ENCODE measurements at places on chromosomes 6 and 20.

GRCh38 chr6:108133594-108134179 lies 32.1 kb upstream of the NR2E1 start:
- no peak for DNase-seq

- DNase-seq = no peak
These were observed 39.5 kb upstream of the HDGFL1 start for GRCh38 chr6:22529866-22530265.

- no peak for DNase-seq
These were observed 8.8 kb upstream of the VSX1 start for GRCh38 chr20:25090492-25091429.

- peak; percentile 45 for DNase-seq
These were observed 1.1 kb upstream of the PANK2 start for GRCh38 chr20:3887876-3888620.

GRCh38 chr6:11538052-11538818 lies 686 bp downstream of the TMEM170B start:
- peak; percentile 8 for DNase-seq

GRCh38 chr20:38246357-38247165 lies 14.0 kb downstream of the KIAA1755 start:
- no peak for DNase-seq

DNA sequence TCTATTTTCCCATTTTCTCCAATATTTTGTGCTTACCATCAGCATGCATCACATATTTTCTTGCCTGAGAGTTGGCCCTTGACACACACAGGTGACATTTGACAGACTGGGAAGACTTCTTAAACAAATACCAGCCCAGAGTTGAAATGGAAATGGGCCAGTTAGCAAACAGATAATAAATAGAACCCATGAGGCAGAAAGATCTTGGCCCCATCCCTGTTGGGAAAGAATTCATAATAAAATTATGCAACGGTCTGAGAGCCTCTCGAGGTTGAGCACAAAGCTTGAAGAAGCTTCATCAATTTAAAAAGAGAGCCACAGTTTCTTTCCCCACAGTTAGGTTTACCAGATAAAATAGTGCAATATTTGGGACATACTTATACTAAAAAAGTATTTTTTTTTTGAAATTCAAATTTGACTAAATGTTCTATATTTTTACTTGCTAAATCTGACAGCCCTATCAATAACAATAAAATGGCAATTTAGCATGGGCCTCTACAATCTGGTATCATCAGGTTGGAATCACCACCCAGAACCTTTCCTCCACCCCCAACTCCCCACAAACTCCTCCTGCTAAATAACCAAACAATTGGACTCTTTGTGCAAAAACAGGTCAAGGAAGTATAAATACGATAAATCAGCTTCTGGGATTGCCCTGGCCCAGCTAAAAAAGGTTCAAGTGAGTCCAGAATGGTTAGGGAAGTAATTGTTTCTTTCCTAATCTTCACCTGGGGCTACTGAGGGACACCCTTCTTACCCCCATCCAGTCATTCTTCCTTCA lies 129.8 kb downstream of the CD164 start:
- no peak for DNase-seq

- no peak for DNase-seq
These were observed 188.2 kb upstream of the SGK1 start for GRCh38 chr6:134506162-134506561.

DNA sequence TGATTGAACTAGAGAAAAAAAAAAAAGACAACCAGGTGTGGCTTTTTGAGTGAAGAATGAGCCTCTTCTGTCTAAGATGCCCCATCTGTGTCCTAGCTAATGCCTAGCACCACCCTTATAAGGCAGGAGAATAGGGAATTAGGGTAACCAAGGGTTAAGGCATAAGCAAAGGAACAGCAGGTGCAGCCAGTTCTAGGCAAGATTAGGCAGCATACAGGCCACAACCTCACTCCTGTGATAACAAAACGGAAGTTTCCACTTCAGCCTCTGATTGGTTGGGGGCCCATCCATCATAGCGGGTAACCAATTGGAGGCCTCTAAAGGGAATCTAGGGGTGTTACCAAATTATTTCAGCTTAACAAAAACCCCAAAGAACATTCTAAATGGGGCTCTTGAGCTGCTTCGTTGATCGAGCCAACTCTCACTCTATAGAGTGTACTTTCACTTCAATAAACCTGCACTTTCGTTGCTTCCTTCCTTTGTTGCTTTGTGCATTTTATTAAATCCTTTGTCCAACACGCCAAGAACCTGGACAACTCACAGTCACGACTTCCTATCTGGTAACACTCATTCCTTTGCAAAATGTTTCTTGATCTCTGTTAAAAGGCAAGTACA lies 61.9 kb upstream of the TAGAP start:
- peak; percentile 39 for DNase-seq

DNA sequence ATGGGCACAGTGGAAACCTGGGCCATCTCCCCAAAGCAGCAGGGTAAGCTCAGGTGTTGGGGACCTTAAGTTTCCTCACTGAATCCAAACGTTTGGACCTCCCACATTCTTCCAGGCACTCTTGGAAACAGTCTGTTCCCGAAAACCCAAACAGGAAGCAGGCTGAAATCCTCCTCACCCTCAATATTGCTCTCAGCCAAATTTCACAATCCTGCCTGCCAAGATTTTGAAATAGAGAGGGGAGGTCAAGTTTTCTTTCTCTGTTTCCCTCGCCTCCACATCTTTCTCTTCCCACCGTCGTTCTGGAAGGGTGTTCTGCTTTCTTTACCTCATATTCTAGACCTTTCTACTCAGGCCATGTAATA lies 392.0 kb upstream of the SASH1 start:
- no peak for DNase-seq

- DNase-seq = peak; percentile 27
These were observed 507.5 kb upstream of the SULF2 start for GRCh38 chr20:48292806-48293205.

DNA sequence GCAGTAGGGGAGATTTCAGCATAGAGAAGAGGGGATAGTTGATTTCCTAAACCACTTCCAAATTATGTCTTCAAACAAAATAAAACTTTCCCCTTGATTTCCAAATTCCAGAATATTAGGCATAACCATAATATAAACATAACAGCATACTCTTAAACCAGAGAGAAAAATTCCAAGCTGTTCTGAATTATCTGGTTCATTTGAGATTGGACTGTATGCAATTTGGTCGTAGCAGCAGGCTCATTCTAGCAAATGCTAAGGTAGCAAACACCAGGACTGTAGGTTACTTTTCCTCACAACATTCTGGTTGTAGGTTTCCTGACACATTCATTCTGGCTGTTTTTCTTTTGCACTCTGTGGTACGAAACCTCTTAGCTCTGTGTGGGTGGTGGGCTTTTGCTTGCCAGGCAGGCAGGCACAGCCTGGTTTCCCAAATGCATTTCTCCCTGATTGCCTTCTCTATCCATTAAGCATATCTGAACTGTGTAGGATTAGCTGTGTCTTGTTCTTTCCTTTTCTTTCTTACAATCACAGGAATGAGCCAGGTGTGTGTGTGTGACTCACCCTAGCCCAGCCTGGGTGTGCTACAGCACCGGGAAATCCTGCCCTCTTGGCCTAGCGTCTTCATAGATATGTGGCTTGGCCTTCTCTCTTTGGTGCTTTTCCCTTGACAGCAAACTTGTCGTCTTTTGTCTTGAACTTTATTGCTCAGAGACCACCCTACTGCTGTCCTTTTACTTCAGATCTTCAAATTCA lies 77.1 kb downstream of the JARID2 start:
- no peak for DNase-seq

DNA sequence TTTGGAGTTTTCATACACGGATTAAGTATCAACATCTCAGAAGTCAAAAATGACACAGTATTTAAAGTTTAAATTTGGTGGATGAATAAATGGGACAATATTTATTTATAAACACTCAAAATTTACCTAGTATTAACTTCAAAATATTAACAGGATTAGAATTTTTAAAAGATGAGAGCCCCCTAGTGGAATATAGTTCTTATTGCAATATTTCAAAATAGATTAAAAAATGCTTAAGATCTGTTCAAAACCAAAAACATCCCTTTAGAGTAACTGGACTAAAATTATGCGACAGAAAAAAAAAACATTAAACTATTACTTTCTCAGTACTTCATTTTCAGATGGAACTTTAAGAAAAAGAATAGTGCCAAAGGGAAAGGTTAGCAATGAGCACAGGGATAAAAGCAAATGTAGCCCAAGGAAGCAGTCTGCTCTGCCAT lies 56.6 kb downstream of the SNX14 start:
- no peak for DNase-seq

DNA sequence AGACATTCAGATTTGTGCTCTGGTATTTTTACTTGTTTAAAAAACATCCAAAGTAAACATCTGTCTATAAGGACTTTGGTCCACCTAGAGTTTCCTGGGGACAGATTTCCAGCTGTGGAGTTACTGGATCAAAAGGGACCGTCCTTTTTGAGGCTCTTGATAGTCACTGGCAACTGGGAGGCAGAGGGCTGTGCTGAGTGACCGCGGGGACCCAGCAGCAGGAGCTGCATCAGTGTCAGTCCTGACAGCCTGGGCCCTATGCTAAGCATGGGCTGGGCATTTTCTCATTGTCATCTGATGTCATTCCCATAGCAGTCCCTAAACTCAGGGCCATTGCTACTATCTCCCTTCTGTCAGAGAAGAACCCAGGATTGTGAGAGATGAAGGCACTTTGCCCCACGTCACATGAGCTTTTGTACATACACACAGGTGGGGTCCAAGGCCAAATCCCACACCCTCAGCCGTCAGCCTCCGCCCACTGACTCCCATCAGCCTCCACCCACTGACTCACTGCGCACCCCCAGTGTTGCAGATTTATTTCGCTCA lies 293.8 kb downstream of the TAF4 start:
- DNase-seq = no peak

DNA sequence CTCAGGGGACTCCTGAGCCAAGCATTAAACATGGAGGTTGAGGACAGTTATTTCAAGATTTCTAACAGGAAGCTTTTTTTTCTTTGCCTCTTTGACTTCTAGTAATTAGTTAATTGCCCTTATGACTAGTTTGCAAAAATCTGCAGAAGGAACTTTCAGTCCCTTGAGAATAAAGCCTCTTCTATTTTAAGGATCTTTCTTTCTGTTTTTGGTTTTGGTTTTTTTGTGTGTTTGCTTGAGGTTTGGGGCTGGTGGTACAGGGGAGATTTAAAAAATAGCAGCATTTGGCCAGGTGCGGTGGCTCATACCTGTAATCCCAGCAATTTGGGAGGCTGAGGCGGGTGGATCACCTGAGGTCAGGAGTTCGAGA lies 259.3 kb downstream of the BMP7 start:
- peak; percentile 28 for DNase-seq

GRCh38 chr6:117840541-117840983 lies 66.5 kb upstream of the SLC35F1 start:
- DNase-seq = peak; percentile 45

DNA sequence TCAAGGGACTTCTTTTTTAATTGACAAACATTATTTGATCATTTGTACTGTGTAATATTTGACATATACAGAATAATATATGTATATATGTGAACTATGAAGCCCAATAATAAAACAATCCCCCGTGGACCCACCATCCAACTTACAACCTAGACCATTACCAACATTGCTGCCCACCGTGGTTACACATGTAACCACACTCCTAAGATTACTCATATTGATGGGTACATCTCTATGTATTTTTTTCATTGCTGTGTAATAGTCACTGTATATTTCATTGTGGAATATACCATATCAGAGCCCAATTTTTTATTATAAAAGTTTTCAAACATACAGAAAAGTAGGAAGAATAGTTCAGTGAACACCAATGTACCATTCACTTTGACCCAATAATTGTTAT lies 94.3 kb downstream of the RTN4IP1 start:
- DNase-seq = no peak

GRCh38 chr6:163651915-163652668 lies 237.6 kb downstream of the QKI start:
- no peak for DNase-seq

- no peak for DNase-seq
These were observed 34.2 kb downstream of the ARHGAP40 start for GRCh38 chr20:38635721-38636288.

GRCh38 chr6:146189131-146189530 lies 160.3 kb downstream of the GRM1 start:
- no peak for DNase-seq

- peak; percentile 14 for DNase-seq
These were observed 29.2 kb downstream of the FIG4 start for GRCh38 chr6:109720311-109720710.

DNA sequence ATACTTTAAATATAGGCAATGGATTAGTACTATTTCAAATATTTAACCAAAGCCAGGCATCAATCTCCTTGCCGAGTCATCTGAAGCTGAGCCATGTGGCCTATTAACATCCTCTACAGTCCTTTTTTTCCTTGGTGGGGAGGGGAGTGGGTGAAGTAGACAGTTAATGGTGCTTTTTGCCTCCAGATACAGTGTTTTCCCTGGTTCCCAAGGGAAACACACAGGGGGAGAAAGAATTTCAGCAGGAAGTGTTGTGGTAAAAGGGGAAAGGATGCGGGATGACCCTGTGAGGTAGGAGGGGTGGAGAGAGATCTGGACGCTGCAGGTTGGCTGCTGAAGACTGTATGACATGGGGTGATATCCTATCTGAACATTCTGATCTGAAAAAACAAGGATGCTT lies 9.6 kb downstream of the CLDN20 start:
- DNase-seq = peak; percentile 67

- DNase-seq = no peak
These were observed 281.8 kb downstream of the NRN1 start for GRCh38 chr6:5724911-5725310.

Data from COLO829 (cell line).